ENCODE measurements at places on chromosomes 16 and 17. TPM values are rescaled to one million over a fixed set of nuclear protein-coding genes. Genes with fewer than 3 reads are reported as not detected.

CCDC200 gene
- total RNA-seq, result 0.47 TPM

GRCh38 chr16:8623634-8624033 lies 2.1 kb downstream of the METTL22 start:
- no peak for DNase-seq

GRCh38 chr17:5011928-5012327 lies 14.2 kb downstream of the KIF1C start:
- no peak for DNase-seq

GRCh38 chr16:12375046-12375740 lies 398.7 kb downstream of the SNX29 start:
- no peak for DNase-seq

TPSG1 gene
- not detected for total RNA-seq

GRCh38 chr17:61805399-61805798 lies 57.9 kb downstream of the BRIP1 start:
- no peak for DNase-seq

GRCh38 chr17:82860606-82861392 lies 21.0 kb upstream of the ZNF750 start:
- DNase-seq, result no peak

CIBAR2 gene
- total RNA-seq, result not detected

KRTAP4-5 gene
- total RNA-seq, result not detected

DNA sequence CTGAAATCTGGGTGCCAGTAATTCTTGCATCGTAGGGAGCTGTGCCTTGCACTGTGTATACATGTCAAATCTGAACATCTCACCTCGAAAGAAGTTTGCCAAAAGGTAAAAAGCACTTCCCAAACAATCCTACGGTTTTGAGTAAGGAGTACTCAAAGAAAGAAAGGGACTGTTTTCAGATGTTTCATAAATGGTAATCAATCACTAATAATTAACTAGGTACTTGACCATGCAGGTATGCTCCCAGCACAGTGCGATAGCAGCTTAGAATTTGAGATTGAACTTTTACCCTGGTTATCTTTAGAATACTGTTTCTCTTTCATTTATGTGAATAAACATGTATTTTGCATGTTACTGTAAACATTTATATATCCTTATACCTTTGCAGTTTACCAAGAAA lies 39.0 kb downstream of the PRKCA start:
- no peak for DNase-seq

TEX19 gene
- total RNA-seq, result not detected

DNA sequence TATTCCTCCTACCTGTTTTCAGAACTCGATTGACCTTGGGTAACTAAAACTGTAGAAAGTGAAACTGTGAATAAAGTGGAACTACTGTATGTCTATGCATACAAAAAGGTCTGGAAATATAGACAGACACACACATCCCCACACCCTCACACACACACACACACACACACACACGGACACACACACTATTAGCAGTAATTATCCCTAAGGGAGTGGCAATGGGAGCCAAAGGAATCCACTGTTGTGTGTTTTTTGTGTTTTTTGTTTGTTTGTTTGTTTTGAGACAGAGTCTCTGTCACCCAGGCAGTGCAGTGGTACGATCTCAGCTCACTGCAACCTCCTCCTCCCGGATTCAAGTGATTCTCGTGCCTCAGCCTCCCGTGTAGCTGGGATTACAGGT lies 26.6 kb upstream of the SRCIN1 start:
- no peak for DNase-seq

DNA sequence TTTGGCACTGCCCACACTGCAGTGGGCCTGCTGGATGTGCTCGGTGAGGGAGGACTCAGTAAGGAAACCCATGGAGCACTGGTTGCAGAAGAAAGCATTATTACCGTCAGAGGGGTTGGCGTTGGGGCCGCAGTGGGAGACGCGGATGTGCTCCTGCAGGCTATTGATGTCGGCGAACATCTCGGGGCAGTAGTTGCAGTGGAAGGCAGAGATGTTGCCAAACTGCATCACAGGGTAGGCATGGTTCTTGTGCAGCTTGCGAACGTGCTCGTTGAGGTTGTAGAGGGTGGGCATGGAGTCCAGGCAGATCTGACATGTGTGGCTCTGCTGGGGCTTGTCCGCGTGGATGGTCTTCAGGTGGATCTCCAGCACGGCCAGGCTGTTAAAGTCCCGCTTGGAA lies 218.4 kb downstream of the ZNF423 start:
- DNase-seq, result no peak

DNA sequence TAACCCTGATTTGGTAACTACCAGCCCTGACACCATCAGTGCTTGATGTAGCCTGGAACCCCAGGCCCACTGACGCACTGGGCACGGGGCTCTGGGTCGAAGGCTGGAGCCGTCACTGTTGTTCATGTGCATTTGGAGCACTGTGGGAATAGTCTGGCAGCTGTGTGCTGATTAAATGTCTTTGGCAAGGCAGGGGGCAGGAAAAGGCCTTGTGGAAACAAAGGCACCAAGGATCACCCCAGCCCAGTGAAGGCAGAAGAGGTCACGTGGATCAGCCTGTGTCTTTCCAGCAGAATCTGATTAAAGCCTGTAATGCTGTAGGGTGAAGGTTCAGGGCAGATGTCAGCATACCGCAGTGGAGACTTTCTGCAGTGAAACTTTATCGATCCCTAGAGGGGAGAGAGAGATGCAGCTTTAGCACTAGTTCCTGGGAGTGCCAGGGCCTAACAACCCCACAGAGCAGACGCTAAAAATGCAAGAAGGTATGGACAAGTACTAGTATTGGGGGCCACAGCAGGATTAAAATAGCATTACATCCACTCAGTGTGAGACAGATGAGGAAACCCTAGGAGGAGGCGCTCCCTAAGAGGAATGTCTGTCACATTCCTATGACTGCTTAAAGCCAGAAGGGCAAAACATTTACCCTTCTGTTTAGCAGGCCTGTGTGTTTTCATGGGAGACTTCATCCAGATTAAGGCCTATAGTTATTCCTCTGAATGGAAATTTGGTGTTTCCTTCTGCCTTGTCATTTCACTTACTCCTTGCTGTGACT lies 9.7 kb downstream of the ZNHIT3 start:
- no peak for DNase-seq

GRCh38 chr16:48454051-48454450 lies 68.8 kb upstream of the SIAH1 start:
- no peak for DNase-seq

- no peak for DNase-seq
These were observed 75.9 kb downstream of the NLK start for GRCh38 chr17:28118362-28118761.

DNA sequence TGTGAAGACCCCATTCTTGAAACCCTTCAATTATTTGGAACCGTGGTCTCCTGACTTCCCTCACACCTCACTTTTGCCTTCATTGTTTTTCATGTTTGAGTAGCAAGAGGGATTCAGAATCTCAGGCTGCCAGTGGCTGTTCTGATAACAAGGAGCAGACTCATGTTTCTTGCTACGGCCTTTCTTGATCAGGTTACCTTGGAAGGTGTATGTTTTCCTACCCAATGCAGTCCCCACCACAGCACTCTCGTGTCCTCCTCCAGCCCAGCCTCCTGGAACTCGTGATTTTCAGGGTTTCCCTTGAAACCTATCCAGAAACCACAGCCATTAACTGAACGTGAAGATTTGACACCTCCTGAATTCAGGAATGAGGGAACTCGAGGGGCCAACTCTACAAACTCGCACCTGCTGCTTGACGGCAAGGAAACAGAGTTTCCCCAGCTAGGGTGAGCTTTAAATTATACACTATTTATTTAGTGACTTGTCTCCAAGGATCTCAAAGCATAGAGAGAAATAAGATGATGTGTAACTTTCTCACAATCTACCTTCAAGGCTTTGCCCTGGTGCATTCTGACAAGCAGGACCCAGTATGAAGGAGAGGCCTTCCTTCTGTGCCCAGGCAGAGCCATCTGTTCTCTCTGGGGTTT lies 1.6 kb downstream of the ZFHX3 start:
- no peak for DNase-seq

GRCh38 chr17:79027925-79028491 lies 4.0 kb downstream of the C1QTNF1 start:
- DNase-seq, result no peak

DNA sequence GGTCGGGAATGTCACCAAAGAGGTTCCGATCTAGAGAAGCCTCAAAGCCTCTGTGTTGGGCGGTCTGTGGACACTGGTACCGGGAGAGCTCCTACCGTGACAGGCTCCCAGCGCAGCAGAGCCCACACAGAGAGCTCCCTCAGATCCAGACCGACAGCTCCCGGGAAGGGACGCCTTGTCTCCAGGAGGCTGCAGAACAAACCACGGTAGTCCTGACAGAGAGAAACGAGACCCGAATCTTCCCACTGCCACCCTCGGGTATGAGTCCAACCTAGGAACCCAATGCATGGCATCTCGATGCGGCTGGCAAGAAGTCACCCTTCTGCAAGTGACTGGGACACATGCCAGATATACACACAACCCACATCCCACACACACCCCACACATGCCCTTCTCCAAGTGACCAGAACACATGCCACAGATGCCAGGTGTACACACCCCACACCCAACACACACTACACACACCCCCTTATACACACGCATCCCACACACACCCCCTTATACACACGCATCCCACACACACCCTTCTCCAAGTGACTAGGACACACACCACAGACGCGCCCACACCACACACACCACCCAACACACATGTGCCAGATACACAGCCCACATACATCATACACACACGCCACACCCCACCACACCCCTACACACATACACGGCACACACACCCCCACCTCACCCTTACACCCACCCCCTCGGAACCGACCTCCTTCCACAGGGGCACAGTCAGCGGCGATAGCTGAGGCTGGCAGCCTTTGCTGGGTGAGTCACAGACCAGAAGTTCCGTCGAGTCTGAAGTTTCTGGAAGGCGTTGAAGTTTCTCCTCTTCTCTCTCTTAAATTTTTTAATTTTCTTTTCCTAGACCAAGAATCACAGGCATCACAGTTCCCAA lies 15.9 kb upstream of the CYTH1 start:
- no peak for DNase-seq

COASY gene
- 95.4 TPM for total RNA-seq

DNA sequence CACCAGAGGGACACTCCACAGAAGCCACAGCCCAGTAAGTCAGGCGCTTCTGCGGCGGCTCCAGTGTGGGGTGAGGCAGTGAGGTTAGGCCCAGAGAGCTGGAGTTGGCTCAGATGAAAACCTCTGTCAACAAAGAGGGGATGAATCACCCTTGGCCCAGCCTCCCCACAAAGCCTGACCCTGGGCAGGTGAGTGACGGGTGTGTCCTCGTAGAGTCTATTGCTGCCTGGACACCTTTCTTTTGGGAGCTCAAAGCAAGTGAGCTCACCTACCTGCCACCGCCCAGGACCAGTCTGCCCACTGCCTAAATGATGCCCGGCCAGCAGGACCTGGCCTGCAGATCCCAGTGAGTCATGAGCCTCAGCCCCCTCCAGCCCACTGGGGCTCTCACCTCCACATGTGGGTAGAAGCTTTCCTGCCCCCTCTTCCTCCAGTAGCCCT lies 24.9 kb upstream of the DBNDD1 start:
- DNase-seq, result no peak

EFCAB13 gene
- 2.8 TPM for total RNA-seq

- no peak for DNase-seq
These were observed 11.5 kb upstream of the PKMYT1 start for GRCh38 chr16:2991566-2992261.

GRCh38 chr16:66603537-66604375 lies 748 bp upstream of the CMTM3 start:
- DNase-seq, result peak; percentile 72

DNA sequence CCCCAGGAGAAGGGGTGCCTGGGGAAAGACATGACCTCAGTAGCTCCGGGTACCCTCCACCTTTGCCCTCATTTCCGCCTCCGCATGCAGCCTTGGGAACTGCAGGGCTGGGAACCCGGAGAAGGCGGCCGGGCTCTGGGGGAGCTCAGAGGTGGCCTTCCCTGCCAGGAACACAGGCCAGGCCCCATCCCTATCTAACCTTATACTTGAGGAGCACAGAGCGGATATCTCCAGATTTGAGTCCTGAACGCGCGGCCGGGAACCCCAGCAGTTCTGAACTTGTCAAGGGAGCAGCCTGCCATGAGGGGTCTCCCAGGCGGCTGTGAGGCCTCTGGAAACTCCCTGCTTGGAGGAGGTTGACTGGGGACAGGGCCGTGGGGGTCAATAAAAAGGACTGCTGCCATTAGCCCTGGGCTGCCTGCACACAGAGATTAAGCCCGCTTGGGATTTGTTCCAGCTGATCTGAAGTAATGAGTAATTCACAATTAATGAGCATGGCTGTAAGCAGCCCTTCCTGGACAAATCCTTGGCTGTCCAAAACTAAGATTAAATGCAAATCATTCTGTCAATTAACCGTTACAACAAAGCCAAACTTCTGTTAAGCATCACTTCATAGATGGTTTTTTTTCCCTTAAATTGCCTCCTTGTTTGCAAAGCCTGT lies 26.3 kb upstream of the METRNL start:
- no peak for DNase-seq

DNA sequence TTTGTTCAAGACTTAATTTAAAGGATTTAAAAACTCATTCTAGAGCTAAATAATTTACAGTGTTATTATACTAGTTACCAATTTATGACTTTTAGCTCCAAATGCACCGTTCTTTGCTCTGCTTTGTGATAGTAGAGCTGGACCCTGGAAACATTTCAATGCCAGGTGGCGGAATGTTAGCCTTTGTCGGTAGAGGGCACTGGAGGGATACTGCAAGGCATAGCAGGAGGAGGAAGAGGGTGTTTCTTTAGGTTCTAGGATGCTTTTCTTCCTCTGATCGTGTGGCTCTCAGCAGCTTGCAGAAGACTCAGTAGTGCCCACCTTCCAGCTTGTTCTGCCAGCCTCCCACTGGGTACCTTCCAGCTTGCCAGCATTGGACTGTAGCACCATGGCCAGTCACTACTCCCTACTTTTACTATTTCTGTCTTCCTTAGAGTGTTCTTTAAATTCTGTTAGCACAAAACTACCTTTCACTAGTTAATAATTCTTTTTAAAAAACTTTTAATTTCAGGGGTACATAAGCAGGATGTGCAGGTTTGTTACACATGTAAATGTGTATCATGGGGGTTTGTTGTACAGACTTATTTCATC lies 325.3 kb downstream of the UTP18 start:
- no peak for DNase-seq

ABCA6 gene
- total RNA-seq, result not detected

GRCh38 chr17:72587156-72587555 lies 466.3 kb downstream of the SOX9 start:
- DNase-seq, result no peak

LLGL2 gene
- 7.1 TPM for total RNA-seq
